Memory B cell (primary cell): ENCODE measurements at places on chromosomes 2 and 18.

DNA sequence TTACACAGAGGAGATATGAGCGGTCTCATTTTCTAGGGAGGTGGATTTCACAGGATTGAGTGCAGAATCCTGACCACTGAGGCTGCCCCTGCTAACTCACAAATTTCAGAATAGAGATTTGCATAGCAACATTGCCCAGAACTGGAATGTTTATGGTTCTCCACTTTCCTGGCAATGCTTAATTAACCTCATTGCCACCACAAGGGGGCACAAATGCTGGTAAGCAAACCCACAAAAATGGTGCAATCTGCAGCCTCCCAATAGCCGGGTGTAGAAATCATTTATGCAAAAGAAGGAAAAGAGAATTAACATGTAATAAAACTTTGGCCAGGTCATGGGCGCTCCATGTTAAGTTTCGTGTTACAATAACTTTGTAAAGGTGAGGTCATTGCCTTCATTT, 112.4 kb downstream of the CYRIA start:
- peak; percentile 11 for DNase-seq
- H3K27me3 ChIP-seq = no peaks in the 10 kb centered on the region
- peaks cover 46% of the 10 kb centered on the region for H3K36me3 ChIP-seq
- no peak overlapping the region for H3K27ac ChIP-seq
- no peak overlapping the region for H3K4me3 ChIP-seq

DNA sequence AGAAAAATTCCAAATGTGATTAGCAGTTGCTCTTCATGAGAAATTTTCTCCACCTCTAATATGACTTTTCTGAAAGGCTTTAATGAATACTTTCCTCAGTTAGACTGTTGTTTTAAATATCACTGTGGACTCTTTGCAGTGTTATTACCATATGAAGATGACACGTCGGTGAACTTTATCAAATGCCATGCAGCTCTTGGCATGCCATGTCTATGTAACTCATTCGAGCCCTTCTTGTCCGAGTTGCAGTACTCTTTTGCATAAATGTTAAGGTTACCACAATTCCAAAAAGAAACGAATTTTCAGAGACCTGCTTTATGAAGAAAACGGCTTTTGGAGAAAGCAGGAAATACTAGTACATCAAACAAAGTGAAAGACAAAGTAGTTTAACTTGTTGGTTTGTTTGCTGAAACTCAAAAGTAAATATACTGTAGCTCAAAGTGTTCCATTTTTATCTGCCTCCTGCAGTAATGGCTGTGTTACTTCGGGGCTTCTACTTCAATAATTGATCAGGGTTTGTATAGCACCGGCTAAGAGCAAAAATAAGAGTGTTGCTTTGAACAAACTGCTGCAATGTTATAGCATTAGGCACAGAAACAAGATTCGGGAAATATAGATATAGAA, 204.1 kb downstream of the ARHGAP15 start:
- H3K27me3 ChIP-seq = no peaks in the 10 kb centered on the region
- peaks cover 7% of the 10 kb centered on the region for H3K4me1 ChIP-seq
- DNase-seq = no peak
- no peak overlapping the region for H3K27ac ChIP-seq

DNA sequence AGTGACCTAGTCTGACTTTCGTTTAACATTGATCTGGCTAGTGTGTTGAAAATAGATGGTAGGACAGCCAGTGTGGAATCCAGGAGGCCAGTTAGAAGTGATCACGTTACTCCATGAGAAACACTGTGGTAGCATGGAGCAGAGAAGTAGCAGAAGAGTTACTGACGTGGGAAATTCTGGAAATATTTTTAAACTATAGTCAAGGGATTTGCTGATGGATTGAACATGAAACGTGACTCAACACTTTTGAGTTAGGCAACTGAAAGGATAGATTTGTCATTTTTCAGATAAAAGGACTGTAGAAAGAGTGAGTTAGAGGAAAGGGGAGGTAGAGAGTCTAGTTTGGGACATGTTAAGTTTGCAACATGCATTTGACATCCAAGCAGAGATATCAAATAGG, 130.4 kb downstream of the IRS1 start:
- no peak overlapping the region for H3K27ac ChIP-seq
- H3K27me3 ChIP-seq = peaks cover 10% of the 10 kb centered on the region
- peaks cover 3% of the 10 kb centered on the region for H3K4me1 ChIP-seq
- no peak for DNase-seq
- no peaks in the 10 kb centered on the region for H3K36me3 ChIP-seq

GRCh38 chr18:4357579-4357978, 97.5 kb downstream of the DLGAP1 start:
- no peaks in the 10 kb centered on the region for H3K27me3 ChIP-seq
- H3K4me3 ChIP-seq = no peak overlapping the region
- DNase-seq = no peak
- H3K36me3 ChIP-seq = no peaks in the 10 kb centered on the region
- H3K4me1 ChIP-seq = no peaks in the 10 kb centered on the region

DNA sequence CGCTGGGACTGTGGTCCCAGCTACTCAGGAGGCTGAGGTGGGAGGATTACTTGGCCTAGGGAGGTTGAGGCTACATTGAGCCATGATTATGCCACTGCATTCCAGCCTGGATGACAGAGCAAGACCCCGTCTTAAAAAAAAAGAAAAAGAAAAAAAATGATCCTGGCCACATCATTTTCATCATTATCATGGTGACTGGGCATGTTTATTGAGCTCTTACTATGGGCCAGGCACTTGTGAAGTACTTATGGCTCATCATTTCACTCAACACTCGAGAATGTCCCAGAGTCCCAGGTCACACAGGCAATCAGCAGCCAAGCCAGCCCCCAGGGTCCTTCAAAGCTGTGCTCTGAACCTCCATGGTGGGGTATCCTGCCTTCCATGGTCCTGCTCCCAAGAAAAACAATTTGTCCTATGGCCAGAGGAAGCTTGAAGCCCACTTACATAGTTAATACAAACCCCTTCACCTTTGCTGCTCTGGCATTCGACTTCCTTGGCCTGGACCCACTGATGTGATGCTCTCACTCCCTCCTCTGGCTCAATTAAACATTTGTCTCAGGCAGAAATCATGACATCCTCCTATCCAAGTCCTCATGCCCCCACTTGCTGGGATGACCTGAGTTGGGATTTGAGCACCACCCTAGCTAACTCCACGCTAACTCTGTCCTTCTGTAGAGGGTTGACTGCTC, 3.8 kb upstream of the CNNM4 start:
- DNase-seq = no peak
- no peaks in the 10 kb centered on the region for H3K36me3 ChIP-seq
- no peak overlapping the region for H3K27ac ChIP-seq
- H3K4me1 ChIP-seq = peaks cover 16% of the 10 kb centered on the region
- no peak overlapping the region for H3K4me3 ChIP-seq
- no peaks in the 10 kb centered on the region for H3K27me3 ChIP-seq

- no peaks in the 10 kb centered on the region for H3K36me3 ChIP-seq
- no peaks in the 10 kb centered on the region for H3K27me3 ChIP-seq
- H3K4me3 ChIP-seq = no peak overlapping the region
- no peak for DNase-seq
These were observed 194.1 kb downstream of the PTPRM start for GRCh38 chr18:7760967-7761948.

DNA sequence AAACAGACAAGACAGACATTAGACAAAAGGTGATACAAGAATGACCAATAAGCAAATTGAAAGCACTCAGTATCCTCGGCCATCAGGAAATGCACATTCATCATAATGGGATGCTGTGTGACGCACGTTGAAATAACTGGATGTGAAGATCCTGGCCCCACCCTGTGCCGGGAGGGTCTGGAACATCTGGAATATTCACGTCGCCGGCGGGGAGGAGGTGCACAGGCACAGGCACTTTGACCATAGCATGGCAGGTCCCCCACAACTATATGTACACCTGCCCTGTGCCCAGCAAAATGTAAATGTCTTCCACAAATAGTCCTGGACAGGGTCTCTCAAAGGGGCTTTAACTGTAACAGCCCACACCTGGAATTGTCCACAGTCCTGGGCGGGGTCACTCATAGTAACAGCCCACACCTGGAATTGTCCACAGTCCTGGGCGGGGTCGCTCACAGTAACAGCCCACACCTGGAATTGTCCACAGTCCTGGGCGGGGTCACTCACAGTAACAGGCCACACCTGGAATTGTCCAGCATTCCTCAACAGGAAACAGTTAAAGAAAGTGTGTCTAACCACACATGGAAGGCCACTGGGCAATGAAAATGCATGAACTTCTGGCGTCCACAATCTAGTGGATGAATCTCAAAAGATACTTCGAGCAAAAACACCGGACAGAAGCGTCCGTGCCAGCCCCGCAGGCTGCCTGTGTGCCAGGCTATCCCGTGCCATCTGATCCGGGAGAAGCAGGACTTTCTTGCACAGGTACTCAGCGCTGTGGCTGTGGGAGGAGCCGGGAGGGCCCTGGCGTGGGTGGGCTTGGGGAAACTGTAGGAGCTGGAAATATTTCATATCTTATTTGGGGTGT, 113.4 kb downstream of the RTP5 start:
- H3K27me3 ChIP-seq = no peaks in the 10 kb centered on the region
- no peak overlapping the region for H3K4me3 ChIP-seq
- DNase-seq = no peak
- peaks cover 31% of the 10 kb centered on the region for H3K4me1 ChIP-seq
- H3K27ac ChIP-seq = peak overlapping the region; percentile 93
- peaks cover 8% of the 10 kb centered on the region for H3K36me3 ChIP-seq

DNA sequence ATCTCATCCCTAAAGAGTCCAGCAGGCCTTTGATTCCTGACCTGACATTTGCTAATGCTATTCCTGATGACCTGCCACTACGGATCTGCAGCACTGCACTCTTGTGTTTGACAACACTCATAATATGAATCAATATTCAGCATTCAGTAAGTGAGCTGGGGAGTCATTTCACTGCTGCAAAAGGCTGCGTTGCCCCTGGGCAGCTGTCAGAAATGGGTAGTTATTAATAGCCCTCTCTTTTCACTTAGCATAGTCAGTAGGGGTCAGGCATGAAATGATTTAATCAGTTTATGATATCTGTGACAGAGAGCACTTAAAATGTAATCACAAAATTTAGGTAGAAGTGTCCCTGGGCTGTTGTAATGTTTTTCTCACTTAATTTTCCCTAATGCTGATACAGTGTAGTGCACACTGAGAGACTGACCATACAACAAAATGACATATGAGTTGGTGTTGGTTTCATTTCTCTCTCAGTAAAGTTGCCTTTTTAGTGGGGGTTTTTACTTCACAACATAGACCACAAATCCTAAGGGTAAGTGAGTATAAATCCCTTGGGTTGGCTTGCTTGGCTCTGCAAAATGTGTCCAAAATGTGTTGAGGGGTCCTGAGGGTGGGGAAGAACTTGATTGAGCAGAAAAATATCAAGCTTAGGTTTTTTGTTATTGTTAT, 184.8 kb downstream of the CAMKMT start:
- H3K4me3 ChIP-seq = no peak overlapping the region
- H3K36me3 ChIP-seq = peaks cover 2% of the 10 kb centered on the region
- H3K4me1 ChIP-seq = peaks cover 5% of the 10 kb centered on the region

DNA sequence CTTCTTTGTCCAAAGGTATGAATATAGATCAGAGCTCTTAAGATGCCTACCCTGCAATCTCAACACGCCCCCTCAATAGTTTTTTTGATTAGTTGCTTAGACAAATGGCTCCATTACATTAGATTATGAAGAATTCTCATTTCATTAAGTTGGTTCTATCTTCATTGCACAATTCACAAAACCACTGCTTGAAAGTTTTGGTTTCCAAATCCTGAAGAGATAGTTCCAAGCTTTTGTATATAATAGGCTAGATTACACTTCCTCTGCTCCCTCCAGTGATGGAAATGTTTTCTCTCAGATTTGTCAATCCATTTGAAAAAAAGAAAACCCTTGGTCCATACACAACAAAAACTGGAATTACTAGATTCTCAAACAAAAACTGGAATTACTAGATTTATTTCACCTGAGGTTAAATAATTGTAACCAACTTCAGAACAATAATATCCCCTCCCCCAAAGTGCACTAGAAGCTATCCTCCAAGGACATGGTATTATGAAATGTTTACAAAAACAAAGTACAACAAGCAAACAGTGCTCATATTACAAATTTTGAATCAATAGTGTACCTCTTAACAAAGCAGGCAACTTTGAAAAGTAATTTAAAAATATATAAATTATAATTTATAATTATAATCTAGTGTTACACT, 6.8 kb upstream of the TLK1 start:
- H3K4me1 ChIP-seq = peaks cover 4% of the 10 kb centered on the region
- no peaks in the 10 kb centered on the region for H3K36me3 ChIP-seq
- H3K4me3 ChIP-seq = no peak overlapping the region
- no peaks in the 10 kb centered on the region for H3K27me3 ChIP-seq
- no peak overlapping the region for H3K27ac ChIP-seq
- no peak for DNase-seq

DNA sequence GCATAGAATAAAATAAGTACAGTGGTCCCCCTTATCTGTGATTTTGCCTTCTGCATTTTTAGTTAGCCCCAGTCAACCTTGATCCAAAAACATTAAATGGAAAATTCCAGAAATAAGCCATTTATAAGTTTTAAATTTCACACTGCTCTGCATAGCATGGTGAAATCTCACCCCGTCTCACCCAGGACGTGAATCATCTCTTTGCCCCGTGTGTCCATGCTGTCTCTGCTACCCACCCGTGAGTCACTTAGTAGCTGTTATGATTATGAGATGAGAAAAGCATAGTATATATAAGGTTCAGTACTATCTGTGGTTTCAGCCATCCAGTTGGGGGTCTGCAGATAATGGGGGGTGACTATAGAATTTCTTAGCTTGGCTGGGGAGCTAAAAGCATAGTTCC, 67.3 kb downstream of the RHBDD1 start:
- no peak for DNase-seq
- H3K4me3 ChIP-seq = no peak overlapping the region
- peak overlapping the region; percentile 62 for H3K27ac ChIP-seq
- H3K36me3 ChIP-seq = peaks cover 7% of the 10 kb centered on the region
